ENCODE measurements at places on chromosomes 16 and 17.
A peak's percentile ranks its signal among the peaks of the same experiment; 100 is the strongest.

- no peak for DNase-seq
Observed at GRCh38 chr16:68997564-68997963, 107.9 kb upstream of the HAS3 start.

GRCh38 chr17:1713878-1714426 is 3.8 kb upstream of the TLCD2 start:
- DNase-seq: peak; percentile 69

DNA sequence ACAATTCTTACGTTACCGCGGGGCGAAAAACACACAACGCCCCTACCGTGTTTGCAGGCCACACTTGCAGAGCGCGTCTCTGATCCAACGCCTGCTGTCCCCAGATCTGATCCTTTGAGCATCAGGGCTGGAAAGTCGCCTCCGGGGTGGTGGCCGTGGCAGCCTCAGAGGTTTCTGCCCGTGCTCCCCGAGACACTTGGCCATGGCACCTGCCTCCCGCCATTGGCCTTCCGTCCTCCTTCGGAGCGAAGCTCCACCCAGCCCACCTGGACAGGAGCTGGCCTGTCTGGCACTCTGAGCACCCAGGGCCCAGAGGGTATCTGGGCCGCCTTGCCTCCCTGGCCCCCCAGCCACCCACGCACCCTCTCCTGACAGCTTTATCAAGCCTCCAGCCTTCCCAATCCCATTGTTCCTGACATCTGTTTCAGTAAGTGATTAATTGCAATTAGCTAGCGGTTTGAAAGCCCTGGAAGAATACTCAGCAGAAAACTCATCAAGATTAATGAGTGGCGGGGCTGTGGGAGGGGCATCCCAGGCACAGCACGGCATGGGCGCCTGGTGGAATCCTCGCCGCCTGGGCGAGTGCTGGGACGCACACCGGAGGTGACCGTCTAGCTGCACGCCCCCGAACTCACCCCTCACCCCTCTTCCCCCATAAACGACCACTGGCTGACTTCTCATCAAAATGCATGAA is 181.5 kb upstream of the GSE1 start:
- peak; percentile 53 for DNase-seq

DNA sequence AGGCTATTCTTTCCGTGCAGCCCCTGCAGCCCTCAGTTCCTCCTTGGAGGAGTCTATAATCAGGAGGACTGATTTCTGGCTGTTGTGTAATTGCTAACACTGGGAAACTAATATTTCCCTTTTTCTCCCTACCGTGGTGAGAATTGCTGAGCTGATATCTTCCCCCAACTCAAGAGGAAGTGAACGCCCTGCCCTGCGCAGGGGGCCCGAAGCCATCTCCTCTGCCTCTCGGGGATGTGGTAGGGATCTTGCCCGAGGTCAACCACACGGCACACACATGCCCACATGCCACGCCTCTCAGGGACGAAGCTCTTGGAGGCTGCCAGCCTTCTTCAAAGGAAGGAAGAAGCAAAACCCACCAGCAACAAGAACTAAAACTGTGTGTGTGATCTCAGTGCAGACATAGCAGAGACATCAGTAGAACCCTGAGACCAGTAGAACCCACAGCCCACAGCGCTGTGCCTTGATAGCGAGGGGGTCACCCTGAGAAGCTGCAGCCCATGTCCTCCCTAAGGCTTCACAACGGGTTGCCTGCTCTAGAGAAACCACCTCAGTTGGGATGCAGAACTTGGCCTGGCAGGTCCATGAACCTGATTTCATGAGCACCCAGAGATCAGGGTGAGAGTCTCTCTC is 8.9 kb upstream of the ULK2 start:
- no peak for DNase-seq

- no peak for DNase-seq
Observed at GRCh38 chr17:45116434-45117016, 15.8 kb downstream of the PLCD3 start.

DNA sequence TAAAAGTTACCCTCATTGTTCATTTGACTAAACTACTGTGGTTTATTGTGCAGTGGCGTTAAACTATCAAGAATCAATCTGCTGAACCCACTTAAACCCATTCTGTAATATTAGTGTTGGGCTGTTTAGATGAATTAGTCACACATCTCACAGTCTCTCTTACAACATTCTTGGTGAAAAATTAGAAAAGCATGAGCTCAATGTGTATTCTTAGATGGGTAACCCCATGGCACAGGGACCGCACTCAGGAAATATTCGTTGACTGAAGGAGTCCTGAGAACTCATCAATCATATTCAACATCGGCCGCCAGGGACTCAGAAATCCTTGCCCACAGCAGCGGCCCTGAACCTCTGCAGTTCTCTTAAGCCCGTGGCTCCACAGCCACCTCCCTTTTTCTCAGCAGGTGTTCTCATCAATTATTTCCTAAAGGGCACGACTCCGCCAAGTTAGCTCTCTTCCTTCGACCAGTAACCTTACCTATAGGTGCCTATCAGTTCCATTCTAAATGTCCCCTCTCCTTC is 155.6 kb downstream of the STX8 start:
- DNase-seq: no peak

- no peak for DNase-seq
Observed at GRCh38 chr16:18958621-18959029, 25.1 kb upstream of the TMC7 start.

- no peak for DNase-seq
Observed at GRCh38 chr17:1612400-1612799, 16.2 kb downstream of the SLC43A2 start.

GRCh38 chr16:3983081-3983520 is 102.6 kb upstream of the CREBBP start:
- peak; percentile 62 for DNase-seq

DNA sequence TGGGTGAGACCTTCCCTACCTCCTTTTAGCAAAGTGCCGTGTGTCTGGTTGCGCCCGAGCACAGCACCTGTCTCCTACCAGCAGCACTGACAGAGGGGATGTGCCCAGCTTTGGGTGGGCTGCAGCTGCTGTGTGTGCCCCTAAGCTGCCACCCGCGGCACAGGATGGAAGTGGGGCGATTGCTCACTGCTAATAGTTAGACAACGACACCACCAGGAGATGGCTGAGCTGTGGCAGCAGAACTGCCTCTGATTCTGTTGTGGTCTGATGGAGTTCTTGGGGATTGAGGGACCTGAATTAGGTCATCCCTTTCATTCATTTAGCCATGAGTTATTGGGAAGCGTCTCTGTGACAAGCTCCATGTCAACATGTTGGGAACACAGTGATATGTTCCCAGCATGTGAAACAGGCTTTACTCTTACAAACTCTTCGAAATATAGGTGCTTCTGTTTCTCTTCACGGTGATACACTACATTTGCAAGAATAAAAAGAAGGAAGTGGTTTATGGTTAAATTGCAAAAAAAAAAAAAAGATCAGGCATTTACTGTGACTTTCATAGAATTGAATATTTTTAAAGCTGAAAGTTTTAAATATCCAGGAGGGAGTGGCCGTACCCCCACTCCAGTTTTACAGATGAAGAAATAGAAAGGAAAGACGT is 184.4 kb downstream of the MAF start:
- no peak for DNase-seq

GRCh38 chr16:74280448-74280847 is 16.2 kb upstream of the PSMD7 start:
- no peak for DNase-seq

GRCh38 chr17:75465039-75465438 is 8.6 kb downstream of the TMEM94 start:
- DNase-seq: no peak

- peak; percentile 68 for DNase-seq
Observed at GRCh38 chr16:28191364-28191960, 20.3 kb downstream of the XPO6 start.

DNA sequence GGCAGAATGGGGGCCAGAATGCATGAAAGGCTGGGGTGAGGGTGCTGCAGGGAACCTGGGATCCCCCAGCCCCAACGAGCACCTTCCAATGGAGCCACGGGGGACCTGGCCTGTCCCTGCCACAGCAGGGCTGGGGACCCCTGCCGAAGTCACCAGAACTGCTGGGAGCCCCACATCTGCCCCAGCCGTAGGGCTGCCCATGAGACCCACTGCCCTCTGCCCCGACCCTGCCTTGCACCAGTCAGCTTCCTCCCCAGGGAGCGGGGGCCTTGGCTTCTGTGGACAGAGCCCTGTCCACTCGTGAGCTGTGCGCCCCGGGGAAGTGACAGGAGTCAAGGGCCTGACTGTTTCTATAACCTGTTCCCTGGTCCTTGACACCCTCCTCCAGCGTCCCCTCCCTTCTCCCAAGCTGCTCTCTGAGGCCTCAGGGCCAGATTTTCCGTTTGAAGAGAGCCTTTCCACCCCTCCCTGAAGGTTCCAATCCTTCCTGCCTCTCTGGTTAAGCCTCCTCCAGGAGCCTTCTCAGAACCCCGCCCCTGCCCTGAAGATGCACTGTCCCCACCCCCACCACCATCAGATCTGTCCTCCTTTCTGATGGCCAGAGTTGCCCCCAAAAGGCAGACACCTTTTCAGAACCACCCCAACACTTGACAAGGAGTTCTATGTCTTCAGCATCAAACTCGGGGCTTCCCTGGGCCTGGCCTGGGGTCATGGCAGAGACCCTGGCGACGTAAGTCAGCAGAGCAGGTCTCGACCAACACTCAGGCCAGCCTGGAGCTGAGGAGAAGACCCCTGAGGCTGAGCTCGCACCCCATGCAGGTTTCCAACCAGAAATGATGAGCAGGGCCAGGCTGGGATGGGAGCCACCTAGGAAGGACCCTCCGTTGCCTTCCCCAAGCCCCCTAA is 10.7 kb upstream of the PRR29 start:
- no peak for DNase-seq

DNA sequence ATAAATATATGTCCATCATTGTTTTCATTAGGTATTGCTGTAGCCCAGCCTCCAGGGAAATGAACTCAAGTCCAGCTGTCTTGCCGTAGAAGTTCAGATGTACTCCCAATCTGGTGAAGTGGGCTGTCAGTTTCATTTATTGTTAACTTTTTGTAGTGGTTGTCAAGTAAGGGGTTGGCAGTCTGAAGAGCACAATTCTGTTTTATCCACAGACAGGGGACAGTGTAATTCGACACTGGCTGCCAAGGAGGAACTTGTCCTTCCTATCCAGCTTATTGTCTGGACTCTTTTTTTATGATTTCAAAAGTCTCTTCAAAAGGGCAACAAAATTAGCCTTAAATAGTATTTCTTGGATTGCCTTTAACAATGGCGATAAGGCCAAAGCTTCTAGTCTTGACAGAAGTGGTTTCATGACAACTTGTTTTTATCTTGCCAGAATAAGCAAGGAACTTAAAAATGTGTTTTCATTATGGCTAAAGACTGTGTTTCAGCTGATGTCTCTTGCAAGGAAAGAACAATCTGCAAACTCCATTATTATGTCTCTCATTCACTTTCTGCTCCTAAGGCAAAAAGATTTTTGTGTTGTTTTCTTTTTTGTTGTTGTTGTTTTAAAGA is 73.9 kb upstream of the TANC2 start:
- no peak for DNase-seq

DNA sequence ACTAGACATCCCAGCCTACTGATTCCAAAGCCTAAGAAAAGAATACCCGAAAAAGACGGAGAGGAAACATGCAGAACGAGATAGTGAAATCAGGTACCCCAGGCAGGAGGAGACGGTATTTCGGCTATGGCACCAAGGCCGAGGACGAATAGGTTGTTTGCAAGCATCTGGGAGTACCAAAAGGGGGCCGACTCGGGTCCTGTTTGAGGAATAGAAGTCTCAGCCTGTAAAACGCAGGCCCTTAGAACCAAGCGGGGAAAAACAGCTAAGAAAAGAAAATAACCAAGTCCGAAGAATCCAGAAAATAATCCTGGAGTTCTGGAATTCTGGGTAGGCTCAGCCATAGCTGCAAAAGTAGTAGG is 537 bp downstream of the SLC35B1 start:
- peak; percentile 29 for DNase-seq

Measured in NCI-H69 (cell line).